ENCODE measurements at places on chromosomes 5 and 9.

- DNase-seq, result no peak
Measured at GRCh38 chr9:28916348-28916747, 1343.1 kb upstream of the C9orf72 start.

DNA sequence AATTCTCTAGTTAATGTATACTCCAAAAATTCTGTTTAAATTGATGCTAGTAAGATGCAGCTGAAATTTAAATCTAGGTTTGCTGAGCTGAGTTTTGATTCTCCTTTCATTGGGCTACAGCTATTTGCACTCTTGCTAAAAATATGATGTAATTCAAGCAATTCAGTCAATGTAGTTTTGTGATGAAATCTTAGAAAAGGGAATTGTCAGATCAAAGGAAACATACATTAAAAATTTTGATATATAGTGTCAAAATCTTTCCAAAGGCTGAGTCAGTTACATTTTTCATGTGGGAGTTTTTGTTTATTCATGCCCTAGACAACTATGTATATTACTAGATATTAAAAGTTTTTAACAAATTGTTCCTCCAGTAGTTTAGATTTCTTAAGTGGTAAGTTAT lies 334.9 kb upstream of the DAB2 start:
- no peak for DNase-seq

- DNase-seq, result no peak
Measured at GRCh38 chr9:15401266-15401665, 21.4 kb upstream of the SNAPC3 start.

DNA sequence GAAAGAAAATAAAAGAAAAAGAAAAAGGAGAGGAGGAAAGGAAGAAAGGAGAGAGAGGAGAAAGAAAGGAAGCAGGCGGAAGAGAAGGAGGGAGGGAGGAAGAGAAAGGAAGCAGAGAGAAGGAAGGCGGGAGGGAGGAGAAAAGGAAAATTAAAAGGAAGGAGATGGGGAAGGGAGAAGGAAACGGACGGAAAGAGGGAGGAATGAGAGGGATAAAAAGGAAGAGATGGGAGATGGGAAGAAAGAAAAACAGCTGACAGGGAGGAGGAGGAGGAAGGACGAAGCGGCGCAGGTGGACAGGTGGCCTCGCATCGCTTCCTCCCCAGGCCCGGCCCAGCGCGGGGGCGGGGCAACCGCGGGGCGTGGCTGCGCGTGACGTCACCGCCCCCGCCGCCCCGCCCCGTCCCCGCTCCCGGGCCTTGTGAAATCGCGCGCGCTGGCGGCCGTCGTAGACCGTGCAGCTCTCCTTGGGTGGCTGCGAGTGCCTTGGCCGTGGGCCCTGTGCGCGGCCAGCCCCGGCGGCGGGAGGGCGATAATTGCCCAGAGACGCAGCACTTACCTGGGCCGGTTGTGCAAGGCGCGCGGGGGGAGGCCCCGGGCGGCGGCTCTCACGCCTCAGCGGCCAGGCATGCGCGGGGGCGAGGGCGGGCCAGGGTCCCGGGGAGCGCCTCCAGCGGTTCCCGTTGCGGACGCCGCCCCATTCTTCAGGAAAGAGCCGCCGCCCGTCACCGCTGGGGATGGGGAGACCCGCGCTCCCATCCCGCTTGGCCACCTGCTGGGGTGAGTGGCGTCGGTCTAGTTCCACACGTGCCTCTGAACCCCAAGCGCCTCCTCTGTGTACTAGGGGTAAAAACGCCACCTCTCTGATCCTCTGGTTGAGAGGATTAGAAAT lies 49.6 kb upstream of the FOXE1 start:
- peak; percentile 2 for DNase-seq

GRCh38 chr5:179211068-179211467 lies 134.2 kb downstream of the ADAMTS2 start:
- no peak for DNase-seq

- DNase-seq, result no peak
Measured at GRCh38 chr5:83246071-83246470, 168.7 kb downstream of the XRCC4 start.

DNA sequence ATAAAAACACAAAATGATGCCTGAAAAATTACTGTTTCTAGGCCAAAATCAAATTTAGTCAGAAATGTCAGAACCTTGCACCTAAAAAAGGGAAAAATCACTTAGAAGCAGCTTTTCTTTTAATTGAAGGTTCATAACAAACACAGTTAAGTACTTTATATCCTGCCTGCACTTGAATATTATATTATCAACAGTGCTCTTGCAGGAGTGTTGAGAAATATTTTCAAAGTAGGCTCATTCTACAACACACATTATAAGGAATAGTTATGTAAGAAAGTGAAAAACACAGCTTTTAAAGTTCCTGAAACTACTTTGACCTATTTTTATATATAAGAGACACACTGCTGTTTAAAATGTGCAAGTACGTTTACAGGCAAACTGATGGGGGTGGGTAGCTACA lies 8.3 kb downstream of the EDIL3 start:
- DNase-seq, result no peak

DNA sequence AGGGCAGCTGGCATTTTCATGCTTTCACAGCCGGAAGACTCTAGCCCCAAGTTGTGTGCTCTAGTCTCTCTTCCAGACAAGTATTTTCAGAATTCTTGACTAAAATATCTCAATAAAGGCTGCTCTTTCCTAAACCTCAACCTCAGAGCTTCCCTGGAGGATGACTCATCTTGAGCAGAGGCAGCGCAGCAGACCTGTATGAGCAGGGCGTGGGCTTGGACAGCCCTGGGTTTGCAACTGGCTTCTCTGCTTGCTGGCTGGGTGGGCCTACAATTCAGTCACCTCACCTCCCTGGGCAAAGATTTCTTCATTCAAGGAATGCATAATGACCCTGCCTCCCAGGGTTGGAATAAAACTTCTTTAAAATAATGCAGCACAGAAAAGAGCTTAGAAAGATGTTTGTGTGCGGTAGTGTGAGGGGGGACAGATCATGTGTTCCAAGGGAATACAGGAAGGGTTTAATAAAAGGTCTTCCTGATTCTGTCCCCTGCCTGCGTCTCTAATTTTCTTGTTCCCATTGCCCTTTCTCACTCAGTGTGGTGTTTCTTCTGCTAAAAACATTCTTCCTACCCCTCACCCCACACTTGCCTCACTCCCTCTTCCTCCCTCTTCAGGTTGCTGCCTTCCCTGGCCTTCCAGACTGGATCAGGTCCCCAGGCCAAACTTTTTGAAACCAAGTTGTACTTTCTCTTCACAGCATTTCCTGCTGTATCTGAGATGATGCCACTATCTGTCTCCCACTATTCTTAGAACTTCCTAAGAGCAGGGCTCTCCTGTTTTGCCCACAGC lies 39.4 kb upstream of the MAP1B start:
- no peak for DNase-seq

GRCh38 chr5:22835686-22836085 lies 17.5 kb downstream of the CDH12 start:
- DNase-seq, result no peak

DNA sequence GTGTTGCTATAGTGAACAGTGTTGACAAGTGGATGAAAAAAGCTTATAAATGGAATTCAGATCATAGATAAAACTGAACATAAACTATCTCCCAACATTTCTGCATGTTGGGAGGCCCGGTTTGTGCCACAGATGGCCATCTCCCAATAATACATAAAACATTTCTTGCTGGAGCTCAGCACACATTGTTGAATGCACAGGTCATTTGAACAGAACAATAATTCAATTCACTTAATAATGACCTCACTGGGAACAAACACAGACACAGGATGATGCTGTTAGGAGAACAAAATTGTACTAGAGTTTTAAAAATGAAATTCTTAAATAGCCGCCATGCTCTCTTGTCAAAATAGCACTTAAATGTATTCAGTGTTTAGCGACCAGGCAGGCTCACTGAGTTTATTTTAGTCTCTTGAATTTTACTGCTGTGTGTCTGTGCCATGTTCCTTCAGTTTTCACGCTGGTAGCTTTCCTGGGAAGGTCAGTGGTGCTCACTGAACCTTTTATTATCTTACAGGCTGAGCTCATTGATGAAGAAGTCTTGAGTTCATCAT lies 85.0 kb upstream of the SSBP2 start:
- no peak for DNase-seq

- no peak for DNase-seq
Measured at GRCh38 chr5:125559296-125559695, 812.9 kb upstream of the ZNF608 start.

- no peak for DNase-seq
Measured at GRCh38 chr5:137491121-137491520, 8.0 kb downstream of the SPOCK1 start.

DNA sequence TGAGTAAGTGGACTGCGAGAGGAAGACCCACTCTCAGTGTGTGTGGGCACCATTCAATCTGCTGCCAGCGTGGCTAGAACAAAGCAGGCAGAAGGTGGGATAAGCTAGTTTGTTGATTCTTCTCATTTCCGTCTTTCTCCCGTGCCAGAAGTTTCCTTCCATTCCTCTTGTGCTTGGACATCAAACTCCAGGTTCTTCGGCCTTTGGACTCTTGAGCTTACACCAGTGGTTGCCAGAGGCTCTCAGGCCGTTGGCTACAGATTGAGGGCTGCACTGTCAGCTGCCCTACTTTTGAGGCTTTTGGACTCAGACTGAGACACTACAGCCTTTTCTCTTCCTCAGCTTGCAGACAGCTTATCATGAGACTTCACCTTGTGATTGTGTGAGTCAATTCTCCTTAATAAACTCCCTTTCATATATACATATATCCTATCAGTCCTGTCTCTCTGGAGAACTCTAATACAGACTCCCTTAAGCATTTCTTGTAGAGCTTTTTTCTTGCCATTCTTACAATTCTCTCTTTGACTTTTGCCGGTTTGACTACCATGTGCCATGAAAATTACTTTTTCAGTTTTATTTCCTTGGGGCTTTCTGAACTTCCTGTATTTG lies 494.9 kb downstream of the PRR16 start:
- no peak for DNase-seq

DNA sequence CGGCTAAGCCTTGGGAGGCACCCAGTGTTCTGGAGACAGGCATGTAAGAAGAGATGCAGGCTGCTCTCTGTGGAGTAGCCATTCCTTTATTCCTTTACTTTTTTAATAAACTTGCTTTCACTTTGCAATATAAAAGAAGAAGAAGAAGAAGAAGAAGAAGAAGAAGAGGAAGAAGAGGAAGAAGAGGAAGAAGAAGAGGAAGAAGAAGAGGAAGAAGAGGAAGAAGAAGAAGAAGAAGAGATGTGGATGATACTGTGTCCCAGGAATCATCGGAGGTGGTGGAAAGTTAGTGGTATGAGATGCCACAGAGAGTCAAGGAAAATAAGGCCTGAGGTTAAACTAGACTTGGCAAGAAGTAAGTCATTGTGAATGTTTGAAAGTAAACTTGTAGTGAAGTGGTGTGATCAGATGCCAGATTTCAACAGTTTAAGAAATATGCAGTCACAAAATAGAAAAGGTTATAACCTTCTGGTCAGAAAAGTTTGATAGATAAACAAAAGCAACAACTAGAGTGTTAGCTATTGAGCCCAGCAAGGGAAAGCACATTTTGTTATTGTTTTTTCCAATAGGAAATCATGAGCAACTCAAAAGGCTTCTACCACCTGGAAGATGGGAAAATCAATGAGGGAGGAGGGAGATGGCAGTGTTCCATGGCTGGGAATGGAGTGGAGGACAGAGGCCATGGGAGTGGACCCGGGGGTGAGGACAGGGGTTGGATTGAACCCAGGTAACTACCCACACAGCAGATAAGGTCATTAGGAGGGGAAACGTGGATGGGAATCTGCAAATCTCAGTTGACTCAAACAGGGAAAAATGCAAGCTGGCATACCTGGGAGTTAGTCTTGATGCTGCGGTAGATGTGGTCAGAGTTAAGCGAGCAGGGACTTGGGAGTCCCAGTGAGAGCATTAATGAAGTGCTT lies 16.8 kb downstream of the AOPEP start:
- DNase-seq, result no peak

- DNase-seq, result no peak
Measured at GRCh38 chr5:26432386-26432785, 606.0 kb downstream of the CDH9 start.

DNA sequence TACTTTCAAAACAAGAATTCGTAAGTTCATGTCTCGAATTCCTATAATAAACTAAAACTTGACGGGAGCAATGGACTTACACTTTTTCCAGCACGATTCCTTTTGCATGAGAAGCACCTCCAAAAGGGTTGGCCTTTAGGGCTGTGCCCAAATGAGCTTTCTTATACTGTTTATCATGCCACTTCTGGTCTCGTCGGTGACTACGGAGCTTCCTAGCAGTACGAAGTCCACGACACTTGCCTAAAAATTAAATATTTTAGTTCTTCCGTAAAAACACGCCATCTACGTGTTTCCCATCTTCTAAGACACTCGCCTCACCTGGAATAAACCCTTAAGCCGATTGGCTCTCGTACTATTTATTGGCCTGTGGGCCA lies 554 bp downstream of the RPS23 start:
- no peak for DNase-seq

DNA sequence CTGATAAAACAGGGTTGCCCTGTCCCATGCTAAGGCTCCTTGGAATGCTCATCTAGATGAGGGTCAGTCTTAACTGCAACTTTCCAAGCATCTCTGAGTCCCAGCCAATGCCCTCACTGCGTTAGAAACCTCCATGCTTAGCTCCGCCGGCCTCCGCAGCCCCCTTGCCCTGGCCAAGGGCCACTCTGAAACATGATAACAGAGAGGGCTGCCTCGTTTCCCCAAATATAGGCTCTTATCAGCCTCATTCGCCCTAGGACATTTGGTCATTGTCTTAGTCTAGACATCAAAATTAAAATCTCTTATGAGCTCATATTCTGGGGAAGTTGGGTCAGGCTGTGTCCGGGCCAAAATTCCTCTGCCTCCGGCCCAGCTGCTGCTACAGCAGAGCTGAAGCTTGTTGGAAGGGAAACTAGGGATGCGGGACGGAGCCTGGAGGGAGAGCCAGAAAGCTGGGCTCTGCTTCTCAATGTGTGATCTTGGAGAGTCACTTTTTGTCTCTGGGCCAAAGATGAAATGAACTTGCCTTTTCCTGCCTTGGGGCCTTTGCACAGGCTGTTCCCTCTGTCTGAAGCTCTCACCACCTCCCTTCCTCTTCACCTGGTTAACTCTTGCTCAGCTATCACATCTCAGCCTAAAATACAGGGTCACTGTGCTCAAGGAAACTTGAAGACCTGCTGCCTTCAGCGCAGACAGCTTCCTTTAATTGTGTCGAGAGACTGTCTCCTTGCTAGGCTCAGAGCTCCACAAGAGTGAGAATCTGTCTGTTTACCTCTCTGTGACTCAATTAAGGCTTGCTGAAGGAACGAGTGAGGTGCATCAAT lies 191.3 kb downstream of the RGS3 start:
- no peak for DNase-seq

- DNase-seq, result peak; percentile 77
Measured at GRCh38 chr5:83473346-83474160, 2.0 kb downstream of the VCAN start.

- DNase-seq, result no peak
Measured at GRCh38 chr9:7973123-7973522, 173.5 kb upstream of the DMAC1 start.

Data from amygdala (tissue), 56 donors.